ENCODE measurements at places on chromosomes 3 and 15. TPM values are rescaled to one million over a fixed set of nuclear protein-coding genes. Genes with fewer than 3 reads are reported as not detected.

The CHL1 gene
- not detected for total RNA-seq

The ATP10A gene
- 4.9 TPM for total RNA-seq

The CD200R1 gene
- total RNA-seq: 0.06 TPM

The LINGO1 gene
- under 0.01 TPM for total RNA-seq

The GOLGA8O gene
- total RNA-seq: 3.2 TPM

The MTMR10 gene
- total RNA-seq: 18.6 TPM

The TTLL13 gene
- under 0.01 TPM for total RNA-seq

The FAM107A gene
- 0.99 TPM for total RNA-seq

The GASK1A gene
- 0.92 TPM for total RNA-seq

The CGGBP1 gene
- total RNA-seq: 46.5 TPM

The MUC4 gene
- not detected for total RNA-seq

The NOX5 gene
- 0.13 TPM for total RNA-seq

The MESP1 gene
- 0.37 TPM for total RNA-seq

The GRIP2 gene
- total RNA-seq: not detected

The ITPR1 gene
- total RNA-seq: 81.1 TPM

The DUOXA2 gene
- total RNA-seq: not detected

The BLOC1S6 gene
- 92.1 TPM for total RNA-seq

The CLRN1 gene
- not detected for total RNA-seq

The ARHGEF26 gene
- total RNA-seq: 2.6 TPM

The TRIM42 gene
- total RNA-seq: not detected
